ENCODE measurements at places on chromosomes 5 and 9.
A peak's percentile ranks its signal among the peaks of the same experiment; 100 is the strongest.

DNA sequence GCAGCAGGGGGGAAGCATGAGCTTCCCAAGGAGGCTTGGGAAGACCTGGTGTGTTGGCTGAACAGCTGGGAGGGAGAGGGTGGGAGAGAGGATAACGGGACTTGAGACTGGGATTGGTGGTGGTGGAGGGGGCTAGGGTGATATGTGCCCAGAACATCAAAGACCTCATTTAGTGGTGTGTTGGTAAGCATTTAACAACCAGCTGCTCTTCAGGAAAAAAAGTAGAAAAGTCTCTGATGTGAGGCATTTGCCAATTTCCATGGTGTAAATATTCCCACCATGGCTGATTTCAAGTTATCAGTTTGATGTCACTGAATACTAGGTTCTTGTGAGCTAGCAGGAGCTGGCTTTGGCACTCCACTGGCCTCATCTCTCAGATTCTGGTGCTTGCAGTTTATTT lies 170.8 kb downstream of the MACROH2A1 start:
- no peak for DNase-seq

DNA sequence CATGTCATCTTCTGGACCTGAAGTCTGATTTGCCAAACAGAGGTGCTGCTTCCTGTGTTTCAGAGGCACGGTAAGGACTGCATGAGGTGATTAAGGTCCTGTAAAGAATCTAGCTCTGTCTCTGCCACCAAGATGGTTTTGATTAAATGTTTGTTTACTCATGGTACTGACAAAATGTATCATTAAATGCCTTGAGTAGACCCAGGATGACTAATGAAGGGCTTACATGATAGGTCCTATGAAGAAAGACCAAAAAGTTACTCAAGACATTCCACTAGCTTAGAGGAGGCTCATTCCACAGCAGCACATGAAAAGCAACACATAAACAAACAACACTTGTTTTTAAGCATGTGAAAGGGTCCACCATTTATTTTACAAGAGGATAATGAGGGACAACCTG lies 100.9 kb downstream of the BOD1 start:
- no peak for DNase-seq

GRCh38 chr5:131825404-131826013 lies 28.7 kb upstream of the FNIP1 start:
- no peak for DNase-seq

- DNase-seq, result no peak
These were observed 129.5 kb upstream of the CPEB4 start for GRCh38 chr5:173758676-173759075.

- DNase-seq, result no peak
These were observed 8.2 kb upstream of the FAM151B start for GRCh38 chr5:80479713-80480112.

DNA sequence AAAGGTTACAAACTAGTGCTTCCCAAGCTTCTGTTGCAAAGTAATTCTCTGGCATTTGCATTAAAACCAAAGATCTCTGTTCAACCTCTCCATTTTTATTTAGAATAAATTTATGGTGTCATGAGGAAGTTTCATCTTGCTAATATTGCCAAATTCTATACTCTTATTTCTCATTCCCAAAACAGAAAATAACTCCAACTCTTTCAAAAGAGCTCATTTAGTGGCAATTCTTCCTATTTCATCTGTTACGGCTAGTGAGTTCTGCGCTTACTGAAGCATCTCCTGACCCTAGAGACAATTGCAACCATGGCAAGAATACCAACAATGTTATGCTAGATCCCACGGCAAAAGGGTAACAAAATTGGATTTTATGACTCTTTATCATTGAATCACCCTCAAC lies 97.0 kb downstream of the HINT1 start:
- DNase-seq, result no peak

- DNase-seq, result peak; percentile 59
These were observed 456 bp downstream of the KDM3B start for GRCh38 chr5:138352722-138353559.

GRCh38 chr5:155598552-155598951 lies 585.0 kb downstream of the KIF4B start:
- no peak for DNase-seq

DNA sequence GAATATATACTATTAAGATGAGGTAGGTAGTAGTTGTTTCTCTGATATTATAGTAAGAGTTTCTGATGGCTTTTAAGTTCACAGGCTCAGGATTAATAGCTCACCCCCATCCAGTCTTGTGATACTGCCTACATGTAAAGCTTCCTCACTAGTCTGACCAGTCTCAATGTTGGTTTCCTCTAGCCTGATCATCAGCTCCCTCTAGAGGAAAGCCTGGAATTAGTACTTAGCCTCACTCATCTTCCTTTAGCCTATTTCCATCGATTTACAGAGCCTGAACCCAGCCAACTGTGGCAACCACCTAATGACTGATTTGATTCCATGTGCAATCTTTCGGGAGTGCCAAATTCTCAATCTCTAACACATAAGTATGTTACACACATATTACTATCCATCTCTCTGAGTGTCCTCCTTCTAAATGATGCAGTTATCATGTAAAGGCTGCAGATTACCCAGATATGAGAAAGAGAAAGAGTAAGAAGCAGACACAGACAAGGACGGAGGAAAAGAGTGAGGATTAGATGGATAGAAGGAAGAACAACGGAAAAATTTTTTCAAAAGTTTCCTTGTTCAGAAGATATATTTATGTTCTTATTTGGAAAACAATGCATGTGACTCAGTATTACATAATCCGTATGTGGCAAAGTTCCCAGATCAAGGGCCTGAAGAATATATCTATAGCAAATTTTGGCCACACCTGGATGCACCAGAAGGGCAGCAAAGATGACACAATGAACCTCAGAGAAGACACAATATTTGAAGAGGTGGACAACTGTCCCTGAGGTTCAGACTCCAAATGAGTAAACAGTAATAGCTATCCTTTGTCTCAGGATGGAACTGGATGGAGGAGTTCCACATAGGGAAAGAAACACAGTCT lies 333.7 kb downstream of the ELAVL2 start:
- no peak for DNase-seq

DNA sequence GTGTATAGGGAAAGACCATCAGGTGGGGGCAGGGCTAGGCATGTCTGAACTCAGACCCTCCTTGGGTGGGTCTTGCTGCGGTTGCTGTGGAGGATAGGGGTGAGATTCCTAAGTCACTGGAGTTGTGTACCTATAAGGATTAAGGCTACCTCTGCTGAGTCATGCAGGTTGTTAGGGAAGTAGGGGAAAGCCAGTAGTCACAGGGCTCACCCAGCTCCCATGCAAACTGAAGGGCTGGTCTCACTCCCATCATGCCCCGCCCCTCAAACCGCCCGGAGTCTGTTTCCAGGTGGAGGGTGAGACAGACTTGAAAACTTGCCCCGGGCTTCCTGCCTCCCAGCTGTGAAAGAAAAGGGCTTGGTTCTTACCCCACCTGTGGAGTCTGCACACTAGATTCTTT lies 161.8 kb downstream of the CAVIN4 start:
- DNase-seq, result no peak

GRCh38 chr5:112951124-112951702 lies 25.4 kb upstream of the DCP2 start:
- no peak for DNase-seq

- no peak for DNase-seq
These were observed 66.4 kb downstream of the EBF1 start for GRCh38 chr5:159033351-159033657.

- no peak for DNase-seq
These were observed 8.8 kb upstream of the TENT4A start for GRCh38 chr5:6704361-6704851.

DNA sequence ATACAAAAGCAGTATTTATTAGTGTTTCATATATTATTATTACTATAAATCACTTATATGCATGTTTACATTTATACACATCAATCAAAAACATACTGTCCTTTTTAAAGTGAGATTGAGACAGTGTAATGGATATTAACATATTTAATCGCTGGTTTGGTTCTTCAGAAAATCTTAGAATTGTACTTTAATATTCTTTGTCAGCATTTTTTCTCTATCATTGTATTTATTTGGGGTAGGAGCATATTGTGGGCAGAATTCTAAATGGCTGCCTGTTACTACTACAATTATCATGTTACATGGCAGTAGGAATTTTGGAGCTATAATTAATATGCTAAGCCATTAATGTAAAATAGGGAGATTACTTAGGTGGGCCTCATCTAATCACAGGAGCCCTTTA lies 722.6 kb downstream of the TLR4 start:
- DNase-seq, result no peak

DNA sequence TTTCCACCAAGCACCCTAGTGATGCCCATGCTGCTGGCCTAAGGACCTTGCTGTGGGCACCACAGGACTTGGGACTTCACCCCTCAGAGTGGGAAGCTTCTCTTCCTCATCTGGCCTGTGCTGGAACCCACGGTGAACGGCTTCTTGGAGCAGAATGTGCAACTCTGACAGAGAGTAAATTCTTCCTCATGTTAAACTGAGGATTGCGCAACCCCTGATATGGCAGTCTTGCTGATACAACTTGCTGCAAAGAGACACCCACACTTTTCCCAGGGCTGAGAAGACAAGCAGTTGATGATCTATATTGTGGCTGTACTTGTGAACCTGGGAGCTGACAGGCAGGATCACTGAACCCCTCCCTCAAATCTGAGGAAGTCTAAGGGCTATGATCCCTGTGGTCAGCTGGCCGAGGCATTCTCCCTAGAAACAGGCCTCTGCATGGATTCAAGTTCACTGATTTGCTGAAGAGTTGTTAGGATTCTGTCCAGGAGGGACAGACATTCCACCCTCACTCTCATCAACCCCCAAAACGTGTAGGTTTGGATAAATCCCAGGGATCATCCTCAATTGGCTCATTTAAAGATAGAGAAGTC lies 307.2 kb downstream of the MTRR start:
- DNase-seq, result no peak

DNA sequence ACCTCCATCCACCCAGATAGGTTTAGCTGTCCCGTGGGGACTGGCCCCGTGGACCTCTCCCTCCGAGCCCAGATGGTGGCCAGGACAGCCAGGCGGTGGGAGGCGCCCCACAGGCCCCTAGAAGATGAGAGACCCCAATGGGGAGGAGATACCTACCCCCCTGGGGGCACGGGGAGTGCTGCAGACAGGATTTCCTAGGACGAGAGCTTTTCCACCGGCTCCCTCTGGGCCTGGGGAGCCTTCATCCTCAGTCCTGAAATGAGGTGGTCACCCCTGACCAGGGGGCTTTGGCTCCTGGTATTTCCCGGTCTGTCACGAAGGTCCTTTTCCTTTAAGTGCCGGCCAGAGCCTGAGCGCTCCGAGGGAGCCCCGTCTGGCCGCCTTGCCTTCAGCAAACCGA lies 46.8 kb downstream of the MRPL36 start:
- DNase-seq, result no peak

- DNase-seq, result peak; percentile 44
These were observed 36.3 kb downstream of the OLFM1 start for GRCh38 chr9:135123773-135124134.
